ENCODE measurements at places on chromosomes 5 and 9.

DNA sequence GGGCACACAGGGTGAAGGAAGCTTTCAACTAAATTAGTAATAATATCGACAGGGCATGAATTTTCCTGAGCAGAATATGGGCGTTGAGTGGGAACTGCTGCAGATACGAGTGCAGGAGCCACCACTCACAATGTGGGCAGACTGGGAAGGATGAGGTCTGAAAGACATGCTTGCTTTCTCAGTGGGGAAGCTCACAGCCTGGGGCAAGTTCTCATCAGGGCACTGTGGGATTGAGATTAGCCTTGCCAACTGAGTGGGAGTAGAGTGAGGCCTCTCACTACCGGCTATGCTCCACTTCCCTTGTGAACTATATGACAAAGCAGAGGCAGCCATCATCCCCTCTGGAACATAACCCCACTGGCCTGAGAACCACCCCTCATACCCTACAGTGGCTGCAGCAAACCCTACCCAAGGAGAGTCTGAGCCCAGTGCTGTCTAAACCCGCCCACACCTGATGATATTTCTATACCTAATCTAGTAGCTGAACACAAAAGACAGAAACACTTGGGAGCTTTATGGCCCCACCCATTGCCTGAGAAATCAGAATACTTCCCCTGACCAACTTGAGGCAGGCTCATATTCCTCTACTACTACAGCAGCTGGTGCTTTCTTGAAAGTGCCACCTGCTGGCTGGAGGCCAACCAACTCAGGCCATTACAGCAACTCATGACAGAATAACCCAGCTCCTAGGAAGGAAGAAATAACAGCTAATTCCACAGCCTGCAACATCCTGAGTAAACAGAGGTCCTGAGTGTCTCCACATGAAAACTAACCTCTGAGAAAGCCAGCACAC is 173.7 kb upstream of the SPEF2 start:
- no peak for DNase-seq

- peak; percentile 18 for DNase-seq
Measured at GRCh38 chr5:98173334-98173733, 600.1 kb upstream of the RGMB start.

GRCh38 chr5:33852319-33852718 is 39.5 kb downstream of the ADAMTS12 start:
- no peak for DNase-seq

DNA sequence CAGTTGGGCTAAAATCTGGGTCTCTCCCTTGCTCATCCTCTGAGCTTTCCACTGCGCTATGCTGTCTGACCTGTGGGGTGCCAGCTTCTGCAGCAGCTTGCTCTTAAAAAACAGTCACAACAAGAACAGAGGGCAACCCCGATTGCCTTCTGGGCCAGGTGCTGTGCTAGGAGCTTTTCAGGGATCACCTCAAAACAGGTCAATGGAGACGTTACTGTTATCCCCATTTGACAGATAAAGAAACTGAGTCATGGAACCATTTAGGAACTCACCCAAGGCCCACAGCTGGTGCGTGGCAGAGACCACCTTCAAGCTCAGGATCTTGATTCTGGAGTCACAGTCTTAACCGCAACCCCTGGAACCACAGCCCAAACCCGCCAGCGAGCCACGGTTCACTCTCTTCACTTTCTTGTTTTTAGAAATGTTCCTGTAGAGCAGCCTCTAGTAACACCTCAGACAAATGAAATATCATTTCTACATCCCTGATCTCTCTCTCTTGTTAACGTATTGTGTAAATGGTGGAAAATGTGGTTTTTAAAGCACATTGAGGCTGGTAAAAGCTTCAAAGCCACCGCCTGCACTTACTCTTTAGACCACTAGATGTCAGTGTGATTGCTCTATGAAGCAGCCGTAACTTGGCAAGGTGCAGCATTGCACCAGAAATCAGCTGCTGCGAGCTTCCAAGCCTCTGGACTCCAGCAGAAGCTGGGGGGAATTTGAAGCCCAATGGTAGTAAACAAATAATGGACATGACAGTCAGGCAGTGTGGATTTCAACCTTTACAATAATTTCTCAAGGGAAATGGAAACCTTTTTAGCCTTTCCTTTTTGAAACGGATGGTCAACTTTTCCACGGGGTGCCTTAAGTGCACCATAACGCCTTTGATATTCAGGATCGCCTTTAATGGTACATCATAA is 1.7 kb downstream of the FYB1 start:
- peak; percentile 81 for DNase-seq

DNA sequence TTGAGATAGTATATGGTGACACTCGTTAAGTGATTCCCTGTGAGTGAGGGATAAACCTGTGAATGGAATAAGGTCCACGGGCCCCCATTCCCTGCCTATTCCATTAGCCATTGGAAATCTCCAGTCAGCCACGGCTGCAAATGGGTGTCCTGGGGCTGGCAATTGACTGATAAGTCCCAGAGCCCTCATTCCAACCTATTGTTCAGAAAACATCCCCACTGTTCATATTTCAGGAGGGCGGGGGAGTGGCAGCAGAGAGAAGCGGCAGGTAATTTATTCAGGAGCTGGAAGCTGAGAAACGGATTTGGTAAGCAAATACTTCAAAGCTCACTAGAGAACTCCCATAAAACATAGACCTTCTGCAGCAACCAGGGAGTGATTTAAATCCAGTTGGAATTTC is 42.0 kb downstream of the TMEM174 start:
- no peak for DNase-seq

DNA sequence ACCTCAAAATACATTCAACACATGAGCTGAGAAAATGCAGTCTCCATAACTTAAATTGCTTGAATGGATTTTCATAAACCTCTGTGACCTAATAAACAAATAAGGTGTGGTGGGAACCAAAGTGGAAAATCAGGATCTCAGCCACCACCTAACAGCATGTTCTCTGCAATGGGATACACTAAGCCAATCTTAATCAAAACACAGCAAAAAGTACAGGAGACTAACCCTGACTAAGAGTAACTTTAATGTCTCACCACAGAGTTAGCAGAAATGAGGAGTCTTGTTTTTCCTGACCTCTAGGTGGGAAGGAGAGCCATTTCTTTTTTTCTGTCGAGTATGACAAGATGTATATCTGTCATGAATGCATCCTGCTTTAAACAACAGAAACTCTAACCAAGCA is 48.5 kb downstream of the PLK2 start:
- no peak for DNase-seq

- no peak for DNase-seq
Measured at GRCh38 chr5:92715946-92716520, 865.0 kb downstream of the NR2F1-AS1 start.

Measured in AG08396 (cell line).